Right ventricle myocardium superior (tissue), 1 donor: ENCODE measurements at places on chromosomes 12 and 14. TPM values are rescaled to one million over a fixed set of nuclear protein-coding genes. Genes with fewer than 3 reads are reported as not detected.

The GALNT9 gene
- not detected for total RNA-seq

The KLHDC1 gene
- 5.9 TPM for total RNA-seq

The RHEBL1 gene
- total RNA-seq, result 0.48 TPM

The SPIC gene
- not detected for total RNA-seq

The NKX2-1 gene
- not detected for total RNA-seq

The NEK9 gene
- total RNA-seq, result 109 TPM

The PIP4P1 gene
- total RNA-seq, result 18.4 TPM

The TSPAN19 gene
- total RNA-seq, result 0.27 TPM

The CNTN1 gene
- total RNA-seq, result 0.46 TPM

The GALC gene
- total RNA-seq, result 12.0 TPM

The HOXC11 gene
- not detected for total RNA-seq

The SLC5A8 gene
- not detected for total RNA-seq

The BCL11B gene
- 0.08 TPM for total RNA-seq

The OTUB2 gene
- 0.56 TPM for total RNA-seq
